ENCODE measurements at places on chromosomes 3 and 15. TPM values are rescaled to one million over a fixed set of nuclear protein-coding genes. Genes with fewer than 3 reads are reported as not detected.

GRCh38 chr3:184631472-184631861 lies 69.9 kb downstream of the EPHB3 start:
- no peaks in the 10 kb centered on the region for H3K27me3 ChIP-seq
- H3K36me3 ChIP-seq, result no peaks in the 10 kb centered on the region
- peaks cover 9% of the 10 kb centered on the region for H3K4me1 ChIP-seq
- H3K4me3 ChIP-seq, result no peak overlapping the region

DNA sequence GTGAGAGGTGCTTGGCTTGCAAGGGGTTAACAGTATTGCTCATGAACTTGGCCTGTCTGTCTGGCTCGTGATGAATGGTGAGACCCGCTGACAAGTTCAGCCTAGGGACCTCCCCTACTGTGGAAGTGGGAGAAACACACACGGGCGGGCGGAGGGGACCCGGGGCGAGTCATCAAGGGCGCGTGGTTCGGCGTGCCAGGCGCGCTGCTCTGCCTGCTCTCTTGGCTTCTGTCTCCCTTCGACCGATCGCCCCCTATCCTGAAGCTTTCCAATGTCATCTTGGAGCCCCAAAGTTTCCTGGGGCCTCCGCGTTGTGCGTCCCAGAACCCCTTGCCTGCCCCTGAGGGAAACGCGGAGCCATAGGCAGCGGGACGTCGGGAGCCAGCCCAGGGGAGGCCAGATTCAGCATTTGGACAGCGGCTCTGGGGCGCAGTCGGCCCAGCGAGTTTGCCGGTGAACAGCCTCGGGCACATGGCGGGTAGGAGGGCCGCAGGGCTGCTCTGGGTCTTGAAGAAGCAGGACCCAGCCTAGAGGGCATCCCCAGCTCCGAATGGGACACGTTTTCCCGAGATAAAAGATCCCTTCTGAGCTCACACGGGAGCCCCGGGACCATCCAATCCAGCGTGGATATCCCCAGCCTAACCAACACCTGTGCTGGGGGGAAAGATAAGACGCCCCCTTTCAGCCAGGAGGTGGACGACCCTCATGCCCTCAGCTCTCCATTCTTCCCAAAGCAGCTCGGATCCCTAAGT lies 27.0 kb upstream of the POLG start:
- no peak overlapping the region for H3K27ac ChIP-seq
- peaks cover 95% of the 10 kb centered on the region for H3K27me3 ChIP-seq
- DNase-seq, result peak; percentile 62
- no peaks in the 10 kb centered on the region for H3K36me3 ChIP-seq
- H3K4me1 ChIP-seq, result peaks cover 3% of the 10 kb centered on the region
- H3K4me3 ChIP-seq, result no peak overlapping the region

GRCh38 chr3:134374105-134374790 lies at the start of gene AMOTL2:
TSS of gene AMOTL2 (minus strand) at chr3:134374447. CDS start at chr3:134371433, 3,014 bp downstream.
- H3K36me3 ChIP-seq, result peaks cover 29% of the 10 kb centered on the region
- H3K4me1 ChIP-seq, result peaks cover 56% of the 10 kb centered on the region
- H3K27me3 ChIP-seq, result no peaks in the 10 kb centered on the region
- H3K4me3 ChIP-seq, result peak within 1 kb of the TSS; percentile 97
- peak within 1 kb of the TSS; percentile 100 for H3K27ac ChIP-seq

GRCh38 chr3:8481380-8481779 lies 20.2 kb upstream of the LMCD1 start:
- no peaks in the 10 kb centered on the region for H3K4me1 ChIP-seq
- DNase-seq, result no peak
- H3K36me3 ChIP-seq, result no peaks in the 10 kb centered on the region
- no peak overlapping the region for H3K4me3 ChIP-seq

DNA sequence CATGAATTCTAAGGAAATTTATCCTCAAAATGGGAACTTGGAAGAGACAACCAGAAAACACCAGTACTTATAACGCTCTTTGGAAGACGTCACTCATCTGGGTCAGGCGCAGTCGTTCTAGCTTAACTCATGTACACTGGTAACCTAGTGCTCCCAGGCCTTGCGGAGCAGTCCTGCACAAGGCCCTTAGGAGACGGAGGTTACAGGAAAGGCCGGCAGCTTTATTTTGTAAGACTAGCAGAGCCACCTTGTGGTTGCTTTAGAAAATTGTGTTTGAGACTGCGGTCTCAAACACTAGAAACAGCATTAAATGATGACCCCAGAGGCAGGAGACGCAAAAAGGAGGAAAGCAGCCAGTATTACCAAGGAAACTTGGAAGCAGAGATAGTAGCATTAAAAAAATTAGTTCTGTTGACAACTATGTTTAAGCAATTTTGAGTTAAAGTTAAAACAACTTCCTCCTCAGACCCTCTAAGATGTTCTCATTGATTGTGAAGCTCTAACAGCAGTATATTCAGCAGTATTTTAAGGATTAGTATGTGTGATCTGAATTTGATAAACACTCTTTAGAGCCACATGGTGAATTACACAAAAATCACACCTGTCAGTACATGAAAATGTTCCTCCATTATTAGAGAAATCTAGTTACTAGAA lies 141.9 kb upstream of the C2CD4B start:
- no peak overlapping the region for H3K4me3 ChIP-seq
- no peak overlapping the region for H3K27ac ChIP-seq
- H3K4me1 ChIP-seq, result no peaks in the 10 kb centered on the region
- DNase-seq, result peak; percentile 65

DNA sequence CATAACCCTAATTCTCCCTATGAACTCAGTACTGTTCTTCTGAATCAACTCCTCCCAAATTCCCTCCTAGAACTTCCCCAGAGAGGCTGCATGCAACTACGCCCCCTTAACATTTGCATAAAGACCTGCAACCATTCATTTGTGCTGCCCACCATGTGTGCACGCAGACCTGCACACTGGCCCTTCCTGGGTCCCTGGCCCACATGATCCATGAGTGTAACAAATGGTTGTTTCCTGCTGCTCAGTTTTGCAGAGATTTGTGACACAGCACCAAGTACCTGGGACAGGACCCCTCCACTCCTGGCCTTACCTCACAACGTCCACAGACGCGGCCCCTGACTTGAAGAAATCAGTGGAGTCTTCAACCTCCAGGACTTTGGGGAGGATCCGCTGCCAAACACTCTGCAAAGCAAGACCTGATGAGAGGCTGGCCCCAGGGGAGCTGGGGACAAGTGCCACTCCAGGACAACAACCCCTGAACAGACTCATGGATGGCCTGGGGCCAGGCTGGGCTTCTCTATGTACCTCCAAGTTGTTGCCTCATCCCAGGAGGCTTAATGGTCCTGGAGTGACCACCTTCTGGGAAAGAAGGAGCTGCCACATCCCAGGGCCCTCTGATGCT lies 33.8 kb downstream of the ALDH1L1 start:
- no peaks in the 10 kb centered on the region for H3K4me1 ChIP-seq
- H3K27ac ChIP-seq, result no peak overlapping the region
- DNase-seq, result no peak

- peaks cover 23% of the 10 kb centered on the region for H3K4me1 ChIP-seq
- H3K36me3 ChIP-seq, result no peaks in the 10 kb centered on the region
- DNase-seq, result no peak
- H3K4me3 ChIP-seq, result no peak overlapping the region
Observed at GRCh38 chr3:100084100-100084806, 30.0 kb downstream of the FILIP1L start.

GRCh38 chr15:45372041-45372995 lies 6.0 kb downstream of the GATM start:
- H3K27ac ChIP-seq, result peak overlapping the region; percentile 33
- peaks cover 31% of the 10 kb centered on the region for H3K36me3 ChIP-seq
- H3K27me3 ChIP-seq, result no peaks in the 10 kb centered on the region
- DNase-seq, result no peak
- H3K4me3 ChIP-seq, result no peak overlapping the region
- H3K4me1 ChIP-seq, result peaks cover 41% of the 10 kb centered on the region

DNA sequence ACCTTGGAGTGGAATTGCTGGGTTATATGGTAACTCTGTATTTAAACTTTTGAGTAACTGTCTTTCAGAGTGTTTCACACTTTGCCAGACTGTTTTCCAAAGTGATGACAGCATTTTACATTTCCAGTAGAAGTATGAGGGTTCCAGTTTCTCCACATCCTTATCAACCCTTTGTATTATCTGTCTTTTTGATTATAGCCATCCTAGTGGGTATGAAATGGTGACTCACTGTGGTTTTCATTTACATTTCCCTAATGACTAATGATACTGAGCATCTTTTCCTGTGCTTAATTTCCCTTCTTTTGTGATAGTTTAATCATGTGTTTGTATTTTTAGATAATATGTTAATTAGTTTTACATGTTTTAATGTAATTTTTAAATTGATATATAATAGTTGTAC lies 138.1 kb upstream of the DAZL start:
- no peaks in the 10 kb centered on the region for H3K4me1 ChIP-seq
- H3K4me3 ChIP-seq, result no peak overlapping the region
- H3K36me3 ChIP-seq, result no peaks in the 10 kb centered on the region
- H3K27me3 ChIP-seq, result no peaks in the 10 kb centered on the region
- DNase-seq, result no peak

- no peak overlapping the region for H3K27ac ChIP-seq
- peak overlapping the region; percentile 16 for H3K4me3 ChIP-seq
- H3K27me3 ChIP-seq, result peaks cover 3% of the 10 kb centered on the region
- no peak for DNase-seq
- no peaks in the 10 kb centered on the region for H3K4me1 ChIP-seq
Observed at GRCh38 chr15:81297603-81298575, 26.1 kb downstream of the STARD5 start.

- no peak for DNase-seq
- H3K4me3 ChIP-seq, result no peak overlapping the region
- no peaks in the 10 kb centered on the region for H3K36me3 ChIP-seq
- H3K4me1 ChIP-seq, result no peaks in the 10 kb centered on the region
Observed at GRCh38 chr3:82416349-82416748, 654.9 kb upstream of the GBE1 start.

- H3K4me3 ChIP-seq, result no peak overlapping the region
- peaks cover 63% of the 10 kb centered on the region for H3K4me1 ChIP-seq
- H3K27me3 ChIP-seq, result no peaks in the 10 kb centered on the region
- no peaks in the 10 kb centered on the region for H3K36me3 ChIP-seq
Observed at GRCh38 chr15:74776821-74777768, 4.8 kb upstream of the CSK start.

DNA sequence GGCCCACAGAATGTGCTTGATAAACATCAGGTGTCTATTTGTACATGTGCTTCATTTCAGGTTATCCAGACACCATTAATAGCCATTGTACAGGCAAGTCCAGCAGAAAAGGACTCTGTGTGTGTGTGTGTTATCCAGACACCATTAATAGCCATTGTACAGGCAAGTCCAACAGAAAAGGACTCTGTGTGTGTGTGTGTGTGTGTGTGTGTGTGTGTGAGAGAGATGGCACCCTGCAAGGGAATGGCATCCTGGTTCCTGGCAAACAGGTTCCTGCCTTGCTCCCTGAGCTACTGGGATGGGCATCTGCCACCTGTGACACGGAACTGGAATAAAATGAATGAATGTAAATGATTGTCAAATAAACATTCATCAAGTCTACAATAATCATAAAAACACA lies 11.7 kb downstream of the SUCLG2 start:
- H3K36me3 ChIP-seq, result peaks cover 5% of the 10 kb centered on the region
- no peak overlapping the region for H3K27ac ChIP-seq
- H3K27me3 ChIP-seq, result no peaks in the 10 kb centered on the region
- no peak overlapping the region for H3K4me3 ChIP-seq
- H3K4me1 ChIP-seq, result peaks cover 15% of the 10 kb centered on the region

GRCh38 chr15:36798794-36799193 lies 219.4 kb downstream of the CDIN1 start:
- no peak overlapping the region for H3K4me3 ChIP-seq
- peaks cover 7% of the 10 kb centered on the region for H3K4me1 ChIP-seq
- no peaks in the 10 kb centered on the region for H3K36me3 ChIP-seq
- H3K27ac ChIP-seq, result no peak overlapping the region
- no peak for DNase-seq

DNA sequence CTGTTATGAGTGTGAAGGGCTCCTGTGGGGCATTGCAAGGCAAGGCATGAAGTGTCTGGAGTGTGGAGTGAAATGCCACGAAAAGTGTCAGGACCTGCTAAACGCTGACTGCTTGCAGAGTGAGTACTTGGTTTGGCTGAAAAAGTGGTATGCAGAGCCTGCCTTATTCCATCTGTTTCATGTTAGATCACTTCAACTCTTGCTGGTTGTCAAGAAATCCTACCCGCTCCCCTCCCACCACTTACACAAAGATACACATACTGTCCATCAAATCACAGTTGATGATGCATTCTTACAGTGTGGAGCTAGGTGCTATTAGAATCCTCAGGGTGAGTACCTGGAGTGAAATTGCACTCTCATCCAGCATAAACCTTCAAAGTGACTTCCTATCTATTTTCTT lies 272.1 kb downstream of the UNC13C start:
- no peaks in the 10 kb centered on the region for H3K36me3 ChIP-seq
- no peaks in the 10 kb centered on the region for H3K4me1 ChIP-seq
- no peak overlapping the region for H3K27ac ChIP-seq
- DNase-seq, result no peak

- H3K27me3 ChIP-seq, result no peaks in the 10 kb centered on the region
- H3K4me3 ChIP-seq, result no peak overlapping the region
- no peaks in the 10 kb centered on the region for H3K36me3 ChIP-seq
- peak overlapping the region; percentile 69 for H3K27ac ChIP-seq
- DNase-seq, result peak; percentile 11
- H3K4me1 ChIP-seq, result peaks cover 16% of the 10 kb centered on the region
Observed at GRCh38 chr3:122786066-122786465, 7.6 kb downstream of the HSPBAP1 start.

GRCh38 chr3:25037049-25037547 lies 391.0 kb upstream of the RARB start:
- no peak overlapping the region for H3K4me3 ChIP-seq
- no peaks in the 10 kb centered on the region for H3K27me3 ChIP-seq
- H3K4me1 ChIP-seq, result no peaks in the 10 kb centered on the region
- DNase-seq, result no peak
- no peaks in the 10 kb centered on the region for H3K36me3 ChIP-seq

GRCh38 chr3:68751888-68752287 lies 180.5 kb downstream of the TAFA4 start:
- H3K27me3 ChIP-seq, result no peaks in the 10 kb centered on the region
- H3K4me3 ChIP-seq, result no peak overlapping the region
- H3K4me1 ChIP-seq, result no peaks in the 10 kb centered on the region
- H3K27ac ChIP-seq, result no peak overlapping the region
- no peaks in the 10 kb centered on the region for H3K36me3 ChIP-seq

- H3K4me1 ChIP-seq, result no peaks in the 10 kb centered on the region
- H3K27me3 ChIP-seq, result no peaks in the 10 kb centered on the region
- H3K4me3 ChIP-seq, result no peak overlapping the region
Observed at GRCh38 chr15:62242999-62243398, 77.9 kb upstream of the C2CD4B start.

DNA sequence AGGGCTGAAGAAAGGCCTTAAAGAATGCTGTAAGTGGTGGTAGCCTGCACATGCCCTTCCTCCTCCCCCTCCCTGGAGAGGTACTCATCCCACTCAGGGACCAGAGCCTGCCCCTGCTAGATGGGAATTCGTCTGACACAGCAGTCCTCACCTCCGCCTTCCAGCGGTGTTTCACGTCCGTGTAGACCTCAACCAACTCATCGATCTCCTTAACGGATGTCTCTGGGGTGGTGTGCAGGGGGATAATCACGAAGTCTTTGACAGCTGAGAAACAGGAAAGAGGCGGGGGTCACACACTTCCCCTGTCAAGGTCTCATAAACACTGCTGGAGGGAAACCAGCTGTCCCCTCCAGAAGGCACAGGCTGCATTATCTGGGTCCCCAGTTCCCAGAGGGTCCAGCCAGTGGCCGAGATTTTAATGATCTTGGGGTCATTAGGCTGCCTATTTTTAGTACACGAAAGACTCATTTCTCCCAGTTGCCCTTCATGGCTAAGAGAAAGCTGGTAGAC lies 9.9 kb downstream of the DNASE1L3 start:
- no peak overlapping the region for H3K4me3 ChIP-seq
- no peaks in the 10 kb centered on the region for H3K36me3 ChIP-seq
- H3K27ac ChIP-seq, result no peak overlapping the region
- no peaks in the 10 kb centered on the region for H3K4me1 ChIP-seq
- H3K27me3 ChIP-seq, result no peaks in the 10 kb centered on the region
- no peak for DNase-seq

Gene CGNL1
- polyA plus RNA-seq, result 7.8 TPM

Gene MAGEL2
- 2.0 TPM for polyA plus RNA-seq

Gene H1-8
- polyA plus RNA-seq, result not detected

Gene SMCO1
- polyA plus RNA-seq, result not detected

All from large intestine (tissue), 12 donors.